ENCODE measurements at places on chromosomes 2 and 18.

- no peak for DNase-seq
Measured at GRCh38 chr18:80232030-80232429, 15.3 kb downstream of the PARD6G start.

- no peak for DNase-seq
Measured at GRCh38 chr2:122136056-122136455, 380.6 kb downstream of the TSN start.

GRCh38 chr2:80303006-80303908 lies 1.3 kb downstream of the LRRTM1 start:
- DNase-seq: no peak

DNA sequence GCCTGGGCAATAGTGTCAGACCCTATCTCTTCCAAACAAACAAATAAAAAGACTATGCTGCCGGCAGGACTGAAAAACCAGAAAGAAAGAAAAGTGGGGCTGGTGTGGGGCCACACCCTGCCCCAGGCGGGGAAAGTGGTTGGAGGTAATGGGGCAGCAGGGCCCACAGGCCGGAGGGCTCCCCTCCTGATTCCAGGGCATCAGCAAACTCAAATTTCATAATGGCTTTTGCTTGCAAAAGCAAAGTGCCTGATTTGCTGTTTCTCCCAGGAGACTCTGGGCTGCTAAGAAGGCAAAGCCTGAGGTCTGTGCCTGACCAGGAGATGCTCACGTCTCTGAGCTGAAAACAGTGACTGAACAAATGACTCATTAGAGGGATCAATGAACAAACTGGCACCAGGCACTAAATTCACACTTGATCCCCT lies 121.9 kb downstream of the HDAC4 start:
- no peak for DNase-seq

DNA sequence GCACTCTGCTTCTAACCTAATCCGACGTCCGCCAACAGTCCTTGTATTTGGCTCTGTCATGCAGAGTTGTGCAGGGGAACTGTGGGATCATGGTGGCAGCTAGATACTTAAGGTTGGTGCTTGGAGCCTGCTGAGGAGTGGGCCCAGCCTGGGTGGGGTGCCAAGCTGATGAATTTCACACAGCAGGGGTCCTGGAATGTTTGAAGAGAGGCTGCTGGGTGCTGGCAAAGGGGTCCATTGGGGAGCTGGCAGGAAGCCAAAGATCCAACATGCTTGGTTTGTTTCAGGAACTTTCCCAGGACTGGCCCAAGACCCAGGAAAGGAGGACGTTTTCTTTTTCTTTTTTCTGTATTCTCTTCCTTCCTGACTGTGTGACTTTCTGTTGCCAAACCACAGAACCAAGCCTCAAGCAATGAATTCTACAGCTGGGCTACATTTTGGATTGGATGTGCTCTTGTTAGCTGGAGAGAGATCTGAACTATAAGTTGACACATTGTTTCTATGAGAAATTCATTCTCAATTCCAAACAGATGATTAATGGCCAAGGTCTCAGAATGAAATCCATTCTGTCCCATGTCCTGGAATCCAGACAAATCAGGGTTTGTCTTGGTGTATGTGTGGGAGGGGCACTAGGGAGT lies 49.9 kb downstream of the DHRS9 start:
- DNase-seq: no peak

- DNase-seq: no peak
Measured at GRCh38 chr2:85476624-85477023, 58.1 kb downstream of the SH2D6 start.

- no peak for DNase-seq
Measured at GRCh38 chr2:145154731-145155130, 634.8 kb upstream of the ZEB2 start.

Measured in HTR-8/SVneo (cell line).